ENCODE measurements at places on chromosomes 5 and 9. TPM values are rescaled to one million over a fixed set of nuclear protein-coding genes. Genes with fewer than 3 reads are reported as not detected.

TAS2R1 gene
- not detected for total RNA-seq

MXD3 gene
- 17.3 TPM for total RNA-seq

SCGB3A2 gene
- total RNA-seq: not detected

TGFBI gene
- total RNA-seq: not detected

HSPB3 gene
- not detected for total RNA-seq

LCN15 gene
- total RNA-seq: not detected

ARHGEF37 gene
- total RNA-seq: 2.3 TPM

TMEM215 gene
- not detected for total RNA-seq

GRCh38 chr5:172719211-172719610 lies 51.8 kb downstream of the DUSP1 start:
- no peaks in the 10 kb centered on the region for H3K27me3 ChIP-seq
- H3K36me3 ChIP-seq: no peaks in the 10 kb centered on the region
- H3K4me3 ChIP-seq: no peak overlapping the region
- peaks cover 7% of the 10 kb centered on the region for H3K4me1 ChIP-seq

GRCh38 chr5:127290019-127290945 lies at the start of gene MEGF10:
Gene MEGF10, plus strand, starts transcription at chr5:127290796. Its CDS starts 40,513 bp downstream, at chr5:127331309.
- peak; percentile 43 for DNase-seq
- peak within 1 kb of the TSS; percentile 50 for H3K4me3 ChIP-seq
- no peak within 1 kb of the TSS for H3K27ac ChIP-seq
- H3K36me3 ChIP-seq: no peaks in the 10 kb centered on the region
- peaks cover 5% of the 10 kb centered on the region for H3K4me1 ChIP-seq

DNA sequence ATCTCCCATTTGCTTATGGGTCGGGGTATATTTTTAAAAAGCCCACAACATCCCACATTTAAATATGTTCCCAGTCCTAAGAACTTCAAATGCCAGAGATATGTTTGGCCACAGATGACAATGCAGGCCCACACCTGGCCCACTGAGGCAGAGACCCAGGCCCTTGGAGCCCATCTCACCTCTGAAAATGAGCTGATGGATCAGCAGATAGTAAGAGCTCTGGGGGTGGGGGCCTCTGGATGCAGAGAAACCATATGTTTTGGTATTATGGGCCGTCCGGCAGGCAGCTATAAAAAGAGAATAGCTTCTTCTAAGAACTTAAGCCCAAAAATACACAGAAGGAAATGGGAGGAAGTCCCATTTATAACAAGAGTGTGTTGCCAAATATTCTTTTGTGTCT lies 256.0 kb downstream of the GRIA1 start:
- no peaks in the 10 kb centered on the region for H3K36me3 ChIP-seq
- H3K27ac ChIP-seq: no peak overlapping the region
- H3K27me3 ChIP-seq: peaks cover 7% of the 10 kb centered on the region

GRCh38 chr9:13445103-13445500 lies 165.6 kb upstream of the MPDZ start:
- no peaks in the 10 kb centered on the region for H3K27me3 ChIP-seq
- no peak overlapping the region for H3K4me3 ChIP-seq
- DNase-seq: no peak
- no peaks in the 10 kb centered on the region for H3K4me1 ChIP-seq
- no peak overlapping the region for H3K27ac ChIP-seq
- H3K36me3 ChIP-seq: no peaks in the 10 kb centered on the region

DNA sequence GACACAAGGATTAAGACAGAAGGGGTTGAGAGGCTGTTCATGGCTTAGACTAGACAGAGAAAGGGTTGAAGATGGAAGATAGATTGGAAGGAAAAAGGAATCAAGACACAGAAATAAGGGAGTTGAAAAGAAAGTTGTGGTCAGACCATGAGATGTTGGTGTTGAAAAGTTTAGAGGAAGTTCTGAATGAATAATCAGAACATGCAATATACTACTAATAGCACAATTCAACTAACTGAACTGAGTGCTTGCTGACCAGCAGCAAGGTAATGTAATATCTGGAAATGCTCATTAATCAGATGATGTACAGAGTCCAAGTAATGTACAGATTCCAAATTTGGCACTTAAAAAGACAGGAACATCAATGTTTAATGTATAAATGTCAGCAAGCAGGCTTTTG lies 10.6 kb upstream of the NNT start:
- H3K4me1 ChIP-seq: no peaks in the 10 kb centered on the region
- H3K27ac ChIP-seq: no peak overlapping the region
- H3K36me3 ChIP-seq: peaks cover 3% of the 10 kb centered on the region
- no peak overlapping the region for H3K4me3 ChIP-seq

- no peaks in the 10 kb centered on the region for H3K27me3 ChIP-seq
- no peaks in the 10 kb centered on the region for H3K36me3 ChIP-seq
- H3K4me1 ChIP-seq: no peaks in the 10 kb centered on the region
- no peak for DNase-seq
- H3K27ac ChIP-seq: no peak overlapping the region
Measured at GRCh38 chr5:78591972-78592700, 56.4 kb downstream of the LHFPL2 start.

DNA sequence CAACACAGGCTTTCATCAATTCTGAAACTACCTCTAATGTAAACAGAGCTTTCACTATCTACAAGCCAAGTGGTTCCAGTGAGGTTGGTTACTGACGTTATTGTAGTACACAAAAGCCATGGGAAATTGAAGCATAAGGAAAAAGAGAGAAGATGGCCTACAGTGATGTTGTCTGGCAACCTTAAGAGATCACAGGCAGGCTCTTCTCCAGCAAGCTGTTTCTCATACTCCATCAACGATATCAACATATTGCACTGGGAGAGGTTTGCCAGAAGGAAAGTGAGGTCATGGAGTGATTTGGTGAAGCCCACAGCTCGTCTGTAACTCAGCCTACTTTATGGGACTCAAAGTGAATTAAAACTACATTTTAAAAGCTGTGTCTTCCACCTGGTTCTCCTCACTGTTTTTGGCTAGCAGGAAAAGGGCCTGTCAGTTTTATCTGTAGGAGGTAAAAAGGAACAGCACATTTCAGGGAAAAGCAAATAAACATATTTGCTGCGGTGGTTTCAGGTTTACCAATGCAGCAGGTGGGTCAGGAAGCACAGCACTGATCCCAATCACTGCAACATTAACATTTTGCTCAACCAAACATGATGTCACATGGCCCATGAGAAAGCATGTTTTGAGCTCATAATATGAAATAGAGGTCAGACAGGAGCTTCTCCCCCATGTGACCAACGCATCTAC lies 72.9 kb downstream of the ARSB start:
- no peak for DNase-seq
- peaks cover 20% of the 10 kb centered on the region for H3K4me1 ChIP-seq
- H3K27me3 ChIP-seq: no peaks in the 10 kb centered on the region
- no peak overlapping the region for H3K27ac ChIP-seq

DNA sequence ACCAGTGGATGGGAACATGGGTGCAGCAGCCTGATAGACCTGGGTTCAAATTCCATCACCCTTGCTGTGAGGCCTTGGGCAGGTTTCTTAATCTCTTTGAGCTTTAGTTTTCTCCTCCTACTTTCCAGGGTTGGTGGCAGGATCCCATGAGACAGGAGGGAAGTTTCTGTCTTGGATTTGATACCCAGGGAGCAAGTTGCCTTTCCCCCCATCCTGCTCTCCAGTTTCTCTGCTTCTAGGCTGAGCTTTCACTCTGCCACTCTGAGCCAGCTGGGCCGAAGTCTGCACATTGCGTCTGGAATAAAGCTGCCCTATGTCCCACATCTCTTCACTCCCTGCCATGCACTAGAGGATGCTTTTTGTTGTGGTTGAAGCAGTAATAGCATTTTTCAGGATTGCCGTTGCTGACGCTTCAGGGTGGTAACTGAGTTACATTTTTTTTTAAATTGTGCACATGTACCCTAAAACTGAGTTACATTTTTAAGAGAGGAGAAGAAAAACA lies 40.5 kb upstream of the ANGPTL2 start:
- H3K4me3 ChIP-seq: no peak overlapping the region
- H3K36me3 ChIP-seq: peaks cover 2% of the 10 kb centered on the region

GRCh38 chr9:18743971-18744370 lies 270.0 kb downstream of the ADAMTSL1 start:
- no peak overlapping the region for H3K27ac ChIP-seq
- H3K27me3 ChIP-seq: peaks cover 5% of the 10 kb centered on the region
- no peak for DNase-seq
- no peaks in the 10 kb centered on the region for H3K4me1 ChIP-seq
- H3K4me3 ChIP-seq: no peak overlapping the region
- H3K36me3 ChIP-seq: no peaks in the 10 kb centered on the region

DNA sequence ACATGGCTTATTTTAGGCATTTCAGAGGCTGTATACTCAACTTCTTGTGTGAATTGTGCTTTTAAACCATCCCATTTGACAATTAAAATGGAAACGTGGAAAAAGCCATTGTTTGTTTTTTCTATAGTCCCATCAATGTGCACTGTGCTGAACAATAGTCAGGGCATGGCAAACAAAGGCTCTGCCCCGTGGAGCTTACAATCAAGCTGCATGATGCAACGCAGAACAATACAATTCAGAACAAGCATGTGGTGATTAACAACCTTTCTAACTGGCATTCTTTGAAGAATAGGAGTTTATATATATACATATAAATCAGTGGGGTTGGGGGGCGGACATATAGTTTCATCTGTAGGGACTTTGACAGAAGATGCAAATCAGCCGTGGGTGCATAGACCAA lies 2125.4 kb upstream of the WWC1 start:
- no peak for DNase-seq
- H3K27me3 ChIP-seq: no peaks in the 10 kb centered on the region
- no peaks in the 10 kb centered on the region for H3K36me3 ChIP-seq
- H3K4me3 ChIP-seq: no peak overlapping the region

DNA sequence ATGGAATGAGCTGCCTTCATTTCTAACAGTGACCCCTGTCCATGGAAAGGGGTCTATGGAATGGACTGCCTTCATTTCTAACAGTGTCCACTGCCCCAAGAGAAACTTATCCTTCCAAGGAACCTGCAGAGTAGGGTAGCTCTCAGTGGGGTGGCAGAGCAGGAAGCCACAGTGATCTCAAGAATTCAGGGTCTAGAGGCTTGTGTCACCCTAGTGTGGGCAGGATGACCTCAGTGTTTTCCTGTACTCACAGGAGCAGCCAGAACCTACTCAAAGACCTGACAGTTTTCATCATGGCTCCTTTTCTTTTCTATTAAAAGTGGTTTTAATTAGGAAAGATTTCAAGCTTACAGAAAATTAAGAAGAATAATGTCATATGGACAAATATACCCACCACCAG lies 27.5 kb downstream of the SEC61B start:
- no peaks in the 10 kb centered on the region for H3K27me3 ChIP-seq
- peak overlapping the region; percentile 23 for H3K27ac ChIP-seq
- H3K4me1 ChIP-seq: peaks cover 31% of the 10 kb centered on the region
- DNase-seq: no peak
- peaks cover 4% of the 10 kb centered on the region for H3K36me3 ChIP-seq

GRCh38 chr9:101991926-101992325 lies 253.5 kb upstream of the GRIN3A start:
- H3K4me1 ChIP-seq: no peaks in the 10 kb centered on the region
- no peaks in the 10 kb centered on the region for H3K27me3 ChIP-seq
- H3K4me3 ChIP-seq: no peak overlapping the region
- no peaks in the 10 kb centered on the region for H3K36me3 ChIP-seq

- peaks cover 7% of the 10 kb centered on the region for H3K4me1 ChIP-seq
- H3K27me3 ChIP-seq: no peaks in the 10 kb centered on the region
- no peak overlapping the region for H3K4me3 ChIP-seq
- no peak for DNase-seq
- H3K27ac ChIP-seq: no peak overlapping the region
Measured at GRCh38 chr5:52668544-52669185, 119.1 kb upstream of the ITGA1 start.

- peak; percentile 5 for DNase-seq
- H3K36me3 ChIP-seq: peaks cover 2% of the 10 kb centered on the region
- peaks cover 8% of the 10 kb centered on the region for H3K4me1 ChIP-seq
- no peak overlapping the region for H3K4me3 ChIP-seq
Measured at GRCh38 chr5:132506094-132506692, 15.6 kb upstream of the IRF1 start.

DNA sequence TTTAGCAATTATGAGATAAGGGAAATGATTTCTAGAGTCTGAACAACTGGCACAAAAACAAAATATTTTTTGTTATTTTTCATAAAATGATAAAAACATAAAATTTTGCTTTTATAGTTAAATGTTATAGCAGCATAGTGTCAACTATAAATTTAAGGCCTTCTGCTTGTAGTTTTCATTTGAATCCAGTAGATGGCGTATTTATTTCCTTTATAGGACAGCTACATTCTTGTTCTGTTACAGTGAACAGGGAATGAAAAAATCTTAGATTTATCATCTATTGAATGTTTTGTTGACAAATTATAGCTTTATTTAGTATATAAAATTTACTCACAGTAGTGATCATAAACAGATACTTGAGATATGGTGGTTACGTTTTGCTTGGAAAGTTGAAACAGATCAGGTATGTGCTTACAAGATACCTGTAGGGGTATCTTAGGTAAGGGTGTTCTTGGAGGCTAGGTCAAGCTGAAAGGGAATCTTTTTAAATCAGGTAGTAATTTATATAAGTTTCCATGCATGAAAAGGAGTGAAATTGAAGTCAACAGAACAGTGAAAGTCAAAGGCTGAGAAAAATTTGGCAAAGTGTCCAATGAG lies 239.3 kb upstream of the GRIN3A start:
- no peaks in the 10 kb centered on the region for H3K27me3 ChIP-seq
- no peaks in the 10 kb centered on the region for H3K4me1 ChIP-seq
- no peak overlapping the region for H3K4me3 ChIP-seq

DNA sequence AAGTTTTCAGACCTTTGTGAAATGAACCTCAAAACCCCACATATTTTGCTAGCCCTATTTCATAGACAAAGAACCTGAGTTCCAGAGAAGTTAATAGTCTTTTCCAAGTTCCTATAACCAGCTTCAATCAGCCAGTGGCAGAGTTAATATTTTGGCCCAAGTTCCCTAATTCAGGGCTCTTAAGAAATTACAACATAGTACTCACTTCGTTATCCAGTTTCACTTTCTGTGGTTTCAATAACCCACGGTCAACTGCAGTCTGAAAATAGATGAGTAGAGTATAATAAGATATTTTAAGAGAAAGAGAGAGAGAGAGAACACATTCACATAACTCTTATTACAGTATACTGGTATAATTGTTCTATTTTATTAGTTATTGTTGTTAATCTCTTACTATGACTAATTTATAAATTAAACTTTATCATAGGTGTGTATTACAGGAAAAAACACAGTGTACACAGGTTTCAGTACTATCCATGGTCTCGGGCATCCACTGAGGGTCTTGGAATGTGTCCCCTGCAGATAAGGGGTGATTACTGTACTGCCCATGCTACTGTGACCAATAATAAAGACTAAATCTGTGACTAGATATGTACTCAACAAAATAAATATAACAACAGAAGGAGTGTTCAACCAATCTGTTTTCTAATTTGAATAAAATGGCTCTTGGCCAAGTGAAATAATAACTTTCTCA lies 9.3 kb upstream of the MYOT start:
- peak overlapping the region; percentile 50 for H3K4me3 ChIP-seq
- H3K4me1 ChIP-seq: peaks cover 12% of the 10 kb centered on the region
- no peak overlapping the region for H3K27ac ChIP-seq
- H3K27me3 ChIP-seq: no peaks in the 10 kb centered on the region

All from activated naive CD8-positive, alpha-beta T cell treated with anti-CD3 and anti-CD28 coated beads for 36 hours (primary cell).